Activated CD8-positive, alpha-beta memory T cell treated with anti-CD3 and anti-CD28 coated beads, Interleukin-2, amount 50 U/mL, for 48 hours (primary cell): ENCODE measurements at places on chromosomes 5 and 9.

DNA sequence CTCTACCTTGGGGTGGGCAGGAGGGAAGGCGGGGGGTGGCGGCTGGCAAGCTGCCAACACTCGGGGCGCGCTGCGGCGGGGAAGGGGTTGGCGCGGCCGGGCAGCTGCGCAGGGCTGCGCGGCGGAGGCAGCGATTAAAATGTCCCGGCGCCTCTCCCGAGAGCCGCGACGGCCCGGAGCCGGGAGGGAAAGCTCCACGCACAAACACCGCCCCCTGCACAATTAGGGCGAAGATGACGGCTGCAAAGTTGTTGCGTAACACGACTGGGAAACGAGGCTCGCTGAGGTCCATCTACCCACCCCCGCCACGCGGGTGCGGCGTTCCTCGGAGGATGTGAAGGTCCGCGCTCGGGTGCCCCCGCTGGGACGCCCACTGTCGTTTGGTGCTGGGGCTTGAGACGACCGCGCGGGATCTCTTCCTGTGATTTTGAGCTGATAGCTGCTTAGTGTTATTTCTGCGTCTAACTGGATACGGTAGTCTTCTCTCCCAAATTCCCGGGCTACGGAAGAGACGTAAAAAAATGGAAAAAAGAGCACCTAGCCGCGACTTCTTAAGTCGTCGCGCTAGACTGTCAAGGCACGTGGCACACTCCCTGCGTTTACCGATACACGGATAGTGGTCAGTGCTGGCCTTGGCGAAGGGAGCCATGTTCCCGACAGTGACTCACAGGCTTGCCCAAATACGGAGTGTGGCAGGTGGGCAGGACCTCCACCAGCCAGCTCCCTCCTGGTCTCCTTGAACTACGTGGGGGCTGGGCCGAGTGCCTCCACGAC, 958 bp upstream of the NFIL3 start:
- DNase-seq, result peak; percentile 88

DNA sequence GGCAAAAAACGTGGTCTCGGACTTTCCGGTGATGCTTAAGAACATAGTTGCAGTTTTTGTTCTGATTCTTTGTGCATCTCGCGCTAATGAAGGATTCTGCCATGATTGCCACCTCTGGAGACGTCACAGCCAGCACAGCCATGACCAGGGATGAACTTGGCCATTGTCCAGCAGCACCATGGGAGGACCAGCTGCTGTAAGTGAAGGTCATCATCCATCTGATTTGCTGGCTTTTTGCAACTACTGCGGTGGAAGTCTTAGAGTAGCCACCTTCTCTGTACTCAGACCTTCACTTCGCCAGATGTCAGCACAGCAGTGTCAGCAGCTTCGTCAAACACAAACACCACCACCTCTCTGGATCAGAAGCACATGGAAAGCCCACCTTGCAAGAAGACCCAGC, 45.7 kb downstream of the NSUN2 start:
- DNase-seq, result no peak

DNA sequence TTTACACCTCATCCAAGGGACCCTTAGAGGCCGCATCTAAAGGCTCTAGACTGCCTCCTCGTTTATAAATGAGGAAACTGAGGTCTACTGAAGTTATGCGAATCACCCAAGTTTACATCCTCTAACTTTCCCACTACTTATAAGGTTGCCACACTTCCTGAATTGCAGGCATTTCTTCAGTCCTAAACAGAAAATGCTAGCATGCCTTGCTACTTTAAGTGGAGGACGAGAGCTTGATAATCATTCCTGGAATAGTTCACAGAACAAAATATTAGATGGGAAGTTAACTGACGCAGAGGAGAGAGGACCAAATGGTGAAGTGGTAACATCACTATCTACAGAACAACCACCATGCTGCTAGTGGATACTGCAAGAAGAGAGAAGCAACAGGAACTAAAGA, 85.8 kb downstream of the GNAQ start:
- no peak for DNase-seq

GRCh38 chr9:18746631-18747030, 272.7 kb downstream of the ADAMTSL1 start:
- DNase-seq, result no peak

DNA sequence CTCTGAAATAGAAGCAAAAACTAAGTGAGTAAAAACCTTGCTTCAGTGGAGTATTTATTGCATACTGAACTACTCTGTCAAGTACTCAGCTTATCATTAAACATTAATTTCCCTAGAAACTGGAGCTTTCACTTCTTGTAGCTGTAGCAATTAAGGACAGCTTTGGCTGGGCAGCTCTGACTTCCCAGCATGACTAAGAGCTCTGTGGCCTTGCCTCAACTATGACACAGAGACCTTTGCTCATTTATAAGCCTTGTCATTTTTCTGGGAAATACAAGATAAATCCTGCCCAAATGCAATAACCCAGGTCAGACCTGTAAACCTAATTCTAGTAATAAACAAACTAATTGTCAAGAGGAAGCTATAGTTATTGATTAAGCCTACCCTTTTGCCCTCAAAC, 65.4 kb upstream of the STK32A start:
- no peak for DNase-seq

DNA sequence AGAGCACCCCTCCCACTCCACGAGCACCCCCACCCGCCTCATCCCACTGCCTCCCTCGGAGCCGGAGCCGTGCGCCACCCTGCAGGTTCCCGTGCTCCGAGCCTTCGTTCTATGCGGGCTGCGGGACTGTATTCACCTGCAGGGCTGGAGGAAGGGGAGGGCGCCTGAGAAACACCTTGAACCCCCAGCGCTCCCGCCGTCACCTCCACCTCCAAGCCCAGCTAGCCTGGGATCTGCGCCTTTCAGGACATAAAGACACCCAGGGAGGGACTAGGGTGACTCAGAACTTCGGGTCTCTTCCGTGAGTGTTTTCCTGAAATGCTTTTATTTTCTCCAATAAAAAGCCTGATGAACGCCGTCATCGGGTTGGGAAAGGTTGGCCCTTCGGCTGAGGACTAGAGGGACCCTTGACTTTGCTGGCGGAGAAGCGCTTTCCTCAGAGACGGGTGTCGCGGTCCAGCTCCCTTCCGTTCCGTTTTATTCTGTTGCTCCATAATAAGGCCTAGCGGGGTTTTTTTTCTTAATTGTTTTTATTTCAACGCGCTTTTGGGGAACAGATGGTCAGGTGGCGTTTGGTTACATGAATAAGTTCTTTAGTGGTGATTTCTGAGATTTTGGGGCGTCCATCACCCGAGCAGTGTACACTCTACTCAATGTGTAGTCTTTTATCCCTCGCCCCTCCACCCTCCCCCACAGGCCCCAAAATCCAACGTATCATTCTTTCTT, 4.6 kb downstream of the TLX3 start:
- no peak for DNase-seq

DNA sequence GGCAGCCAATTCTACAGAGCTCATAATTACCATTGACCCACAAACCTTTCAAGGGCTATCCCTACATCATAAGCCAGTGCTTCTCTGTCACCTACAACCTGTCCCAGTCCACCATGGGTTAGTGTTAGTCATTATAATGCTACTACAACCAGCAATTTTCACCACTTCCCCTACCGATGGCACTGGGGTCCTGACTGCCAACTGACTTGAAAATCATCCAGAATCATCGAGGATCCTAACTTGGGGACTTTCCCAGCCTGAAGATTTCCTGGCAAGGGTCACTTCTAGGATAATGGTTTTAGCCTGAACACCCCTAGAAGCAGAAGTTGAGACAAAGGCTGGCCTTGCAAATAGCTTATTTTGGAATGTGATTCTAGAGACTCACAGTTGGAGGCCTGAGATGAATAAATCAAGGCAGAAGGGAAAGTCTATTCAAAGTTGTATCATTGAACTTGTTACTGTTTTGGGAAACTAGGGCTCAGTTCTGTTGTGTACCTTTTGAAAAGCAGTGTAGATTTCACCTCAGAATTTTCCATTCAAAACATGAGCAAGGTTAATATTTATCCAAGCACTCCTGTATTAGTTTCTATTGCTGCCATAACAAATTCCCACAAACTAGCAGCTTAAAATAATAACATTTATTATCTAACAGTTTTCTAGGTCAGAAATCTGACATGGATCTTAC, 633.0 kb downstream of the LRRC70 start:
- no peak for DNase-seq
